ENCODE measurements at places on chromosomes 11 and 22.
A peak's percentile ranks its signal among the peaks of the same experiment; 100 is the strongest.

DNA sequence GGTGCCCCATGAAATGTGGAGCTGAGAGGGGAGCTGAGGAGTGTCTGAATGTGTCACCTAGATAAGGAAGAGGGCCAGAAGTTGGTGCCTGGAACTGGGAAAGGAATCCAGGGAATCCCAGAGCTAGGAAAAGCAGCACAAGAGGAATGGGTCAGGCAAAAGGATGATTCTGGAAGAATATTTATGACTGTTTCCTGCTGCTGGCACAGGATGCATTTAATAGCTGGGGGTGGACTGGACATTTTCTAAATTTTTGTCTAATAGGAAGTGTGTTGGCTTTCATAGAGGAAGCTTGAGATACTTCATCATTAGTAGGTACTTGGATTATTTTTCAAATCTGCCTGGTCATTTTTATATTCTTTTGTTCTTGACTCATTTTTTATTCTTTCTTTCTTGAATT is 17.4 kb upstream of the MRGPRX2 start:
- no peak for DNase-seq

GRCh38 chr11:21534288-21534687 is 658.6 kb upstream of the ANO5 start:
- no peak for DNase-seq

DNA sequence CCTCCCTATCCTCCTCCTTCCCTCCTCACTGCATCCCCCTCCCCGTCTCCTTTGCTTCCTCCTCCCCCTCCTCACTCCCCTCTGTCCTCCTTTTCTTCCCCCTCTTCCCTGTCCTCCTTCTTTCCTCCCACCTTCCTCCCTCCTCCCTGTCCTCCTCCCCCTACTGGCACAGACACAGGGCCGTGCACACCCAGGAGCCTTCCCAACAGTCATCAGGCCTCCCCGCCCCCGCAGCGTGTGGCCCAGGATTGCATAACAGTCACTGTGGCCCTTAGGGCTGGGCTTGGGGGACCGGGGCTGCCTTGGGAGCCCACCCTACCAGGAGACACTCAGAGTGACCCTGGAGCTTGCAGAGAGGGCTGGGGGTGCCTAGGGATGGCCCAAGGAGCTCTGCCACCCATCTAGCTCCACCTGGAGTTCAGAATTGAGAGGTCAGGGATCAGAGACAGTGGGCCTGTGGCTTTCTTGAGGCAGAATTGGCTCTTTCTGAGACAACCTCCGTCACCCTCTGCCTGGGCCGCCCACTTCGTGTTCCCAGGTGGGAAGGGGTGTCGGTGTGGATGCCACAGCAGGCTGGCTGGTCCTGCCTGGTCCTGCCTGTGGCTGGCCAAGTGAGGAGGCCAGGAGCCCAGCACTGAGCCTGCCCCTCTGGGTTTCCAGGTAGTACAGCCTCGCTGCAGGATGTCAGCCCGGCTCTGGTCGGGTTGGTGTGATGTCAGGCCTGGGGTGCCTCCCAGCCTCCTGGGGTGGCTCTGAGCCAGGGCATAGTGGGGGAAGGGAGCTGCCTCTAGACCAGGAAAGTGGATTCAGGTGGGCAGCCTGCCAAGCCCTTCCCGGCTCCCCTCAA is 1.6 kb downstream of the SPI1 start:
- no peak for DNase-seq

DNA sequence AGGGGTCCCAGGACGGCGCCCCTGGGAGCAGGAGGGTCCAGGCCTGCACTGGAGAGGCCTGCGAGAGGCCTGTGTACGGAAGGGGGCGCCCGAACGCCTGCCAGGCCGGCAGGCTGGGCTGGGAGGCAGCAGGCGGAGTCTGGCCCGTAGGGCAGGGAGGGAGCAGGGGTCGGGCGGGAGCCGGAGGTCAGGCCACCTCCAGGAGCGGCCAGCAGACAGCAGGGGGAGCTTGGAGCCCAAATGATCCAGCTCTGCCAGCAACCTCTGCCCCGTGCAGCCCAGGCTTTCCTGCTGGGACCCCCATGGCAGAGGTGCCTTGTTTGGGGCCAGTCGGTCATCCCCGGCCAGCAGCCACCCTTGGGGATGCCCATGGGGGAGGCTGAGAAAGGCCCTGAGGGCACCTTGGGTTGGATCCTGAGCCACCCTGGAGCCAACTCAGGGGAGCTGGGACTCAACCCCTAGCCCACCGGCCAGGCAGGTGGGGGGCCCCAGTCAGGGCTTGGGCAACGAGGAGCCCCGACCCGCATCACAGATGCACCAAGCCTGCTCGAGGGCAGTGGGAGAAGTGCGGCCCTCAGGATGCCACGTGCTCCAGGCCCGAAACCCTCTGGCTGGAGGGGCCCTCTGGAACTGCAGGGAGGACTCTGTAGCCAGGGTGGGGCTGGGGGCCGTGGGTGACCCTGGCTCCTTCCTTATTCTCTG is 9.6 kb upstream of the SYT8 start:
- DNase-seq, result no peak

- DNase-seq, result no peak
Measured at GRCh38 chr11:12840871-12841660, 166.8 kb downstream of the TEAD1 start.

- DNase-seq, result no peak
Measured at GRCh38 chr22:29464581-29464980, 15.4 kb upstream of the NEFH start.

DNA sequence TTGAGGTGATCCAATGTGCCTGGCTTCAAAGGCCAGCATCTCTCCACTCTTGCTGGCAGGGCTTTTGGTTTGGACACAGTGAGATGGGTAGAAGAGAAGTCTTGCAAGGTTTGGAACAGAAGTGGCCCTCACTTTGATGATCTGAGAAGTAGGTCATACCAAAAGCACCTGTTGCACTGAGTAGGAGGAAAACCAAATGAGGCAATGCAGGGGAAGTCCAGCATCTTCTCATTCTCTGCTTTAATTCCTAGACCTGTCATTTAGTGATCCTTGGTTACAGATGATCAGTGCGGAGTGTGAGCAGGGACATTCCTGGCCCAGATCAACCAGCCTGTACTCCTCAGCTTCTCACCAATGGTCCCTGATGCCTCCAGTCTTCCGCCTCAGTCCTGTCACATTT is 990.5 kb downstream of the OPCML start:
- DNase-seq, result no peak

GRCh38 chr11:1388763-1389102 is 1.0 kb upstream of the BRSK2 start:
- DNase-seq, result no peak

DNA sequence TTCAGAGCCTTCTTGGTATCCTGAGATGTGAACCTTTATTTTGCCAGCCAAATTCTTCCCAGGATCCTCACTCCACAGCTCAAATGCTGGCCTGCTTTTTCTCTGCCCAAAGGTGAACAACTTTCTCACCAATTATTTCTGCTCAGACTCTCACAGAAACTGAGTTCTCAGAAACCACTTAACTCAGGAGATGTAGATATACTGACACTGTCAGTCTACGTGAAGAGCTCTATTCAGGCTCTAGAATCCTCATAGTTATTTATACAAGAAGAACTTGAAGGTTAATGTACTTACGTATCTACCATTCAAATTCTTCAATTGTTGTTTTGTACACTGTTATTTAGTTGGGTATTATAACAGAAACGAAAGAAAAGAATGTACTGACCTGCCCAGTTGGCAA is 666.1 kb downstream of the CNTN5 start:
- no peak for DNase-seq

DNA sequence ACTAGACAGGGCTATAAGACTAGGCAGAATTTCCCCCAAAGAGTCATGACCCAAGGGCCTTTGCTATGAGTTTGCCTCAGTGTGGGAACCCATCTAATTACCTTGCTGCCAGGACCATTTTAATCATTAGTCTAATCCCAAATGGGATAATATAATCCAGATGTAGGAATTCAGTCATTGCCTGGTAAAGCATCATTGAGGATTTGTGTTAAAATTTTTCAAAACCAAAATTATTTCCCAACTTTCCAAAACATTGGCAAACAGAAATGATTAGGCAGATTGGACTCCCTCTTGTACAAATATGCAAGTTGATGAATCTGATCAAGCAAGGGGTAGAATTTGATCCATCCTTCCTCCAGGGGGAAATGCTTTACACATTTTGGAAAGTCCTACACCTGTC is 16.2 kb upstream of the MMP13 start:
- DNase-seq, result no peak

DNA sequence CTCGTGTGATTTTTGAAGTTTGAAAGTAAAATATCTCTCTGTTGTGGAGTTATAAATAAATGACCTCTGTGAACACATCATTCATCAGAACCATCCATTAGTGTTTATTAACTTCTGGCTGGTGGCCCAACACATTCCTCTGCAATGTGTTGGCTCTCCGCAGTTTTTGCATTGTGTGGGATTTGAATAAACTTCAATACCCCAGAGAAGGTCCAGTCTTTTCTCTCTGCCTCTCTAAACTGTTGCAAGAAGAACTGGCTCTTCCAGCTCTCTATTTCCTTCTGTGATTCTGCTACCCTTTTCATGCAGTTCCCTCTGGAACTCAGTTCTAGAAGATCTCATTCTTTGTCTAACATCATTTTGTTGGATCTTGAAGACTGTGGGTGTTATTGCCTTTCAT is 125.0 kb upstream of the ARHGAP42 start:
- no peak for DNase-seq

- peak; percentile 57 for DNase-seq
Measured at GRCh38 chr11:61028135-61028729, 56.8 kb downstream of the CD6 start.

DNA sequence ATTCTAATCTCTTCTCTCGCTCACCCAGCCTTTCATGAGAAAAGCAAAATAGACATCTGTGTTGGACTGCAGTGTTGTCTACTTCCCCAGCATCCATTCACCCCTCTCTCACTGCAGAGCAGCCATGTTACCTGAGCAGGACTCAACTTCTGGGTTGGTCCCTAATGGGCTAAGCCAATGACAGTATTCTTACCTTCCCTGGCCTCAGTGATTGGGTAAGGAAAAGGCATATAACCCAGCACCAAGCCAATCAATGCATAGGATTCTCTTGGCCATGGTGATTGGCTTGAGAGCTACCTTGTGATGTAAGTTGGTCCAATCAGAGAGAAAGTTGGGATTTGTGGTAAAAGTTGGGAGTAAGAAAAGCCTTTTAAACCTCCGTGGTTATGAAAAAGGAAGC is 99.8 kb upstream of the NECTIN1 start:
- DNase-seq, result no peak

GRCh38 chr11:8959546-8960166 is 4.6 kb downstream of the TMEM9B start:
- no peak for DNase-seq

DNA sequence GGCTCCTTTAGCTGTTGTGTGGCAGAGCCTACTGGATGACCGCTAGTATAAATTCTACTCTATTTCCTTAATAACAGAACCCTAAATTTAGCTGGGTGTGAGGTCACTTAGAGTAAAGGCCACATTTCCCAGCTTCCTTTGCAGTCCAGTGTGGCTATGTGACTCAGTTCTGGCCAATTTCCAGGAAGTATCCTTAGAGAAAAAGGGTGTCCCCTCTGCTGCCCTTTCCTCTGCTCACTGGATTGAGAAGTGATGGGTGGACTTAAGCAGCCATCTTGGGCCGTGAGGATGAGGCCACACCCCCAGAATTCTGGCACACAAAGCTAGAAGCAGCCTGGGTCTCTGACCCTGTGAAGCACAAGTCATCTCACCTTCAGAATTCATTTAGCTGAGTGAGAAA is 11.7 kb upstream of the RASD2 start:
- no peak for DNase-seq

- DNase-seq, result no peak
Measured at GRCh38 chr11:69892237-69892985, 73.2 kb upstream of the FGF3 start.

DNA sequence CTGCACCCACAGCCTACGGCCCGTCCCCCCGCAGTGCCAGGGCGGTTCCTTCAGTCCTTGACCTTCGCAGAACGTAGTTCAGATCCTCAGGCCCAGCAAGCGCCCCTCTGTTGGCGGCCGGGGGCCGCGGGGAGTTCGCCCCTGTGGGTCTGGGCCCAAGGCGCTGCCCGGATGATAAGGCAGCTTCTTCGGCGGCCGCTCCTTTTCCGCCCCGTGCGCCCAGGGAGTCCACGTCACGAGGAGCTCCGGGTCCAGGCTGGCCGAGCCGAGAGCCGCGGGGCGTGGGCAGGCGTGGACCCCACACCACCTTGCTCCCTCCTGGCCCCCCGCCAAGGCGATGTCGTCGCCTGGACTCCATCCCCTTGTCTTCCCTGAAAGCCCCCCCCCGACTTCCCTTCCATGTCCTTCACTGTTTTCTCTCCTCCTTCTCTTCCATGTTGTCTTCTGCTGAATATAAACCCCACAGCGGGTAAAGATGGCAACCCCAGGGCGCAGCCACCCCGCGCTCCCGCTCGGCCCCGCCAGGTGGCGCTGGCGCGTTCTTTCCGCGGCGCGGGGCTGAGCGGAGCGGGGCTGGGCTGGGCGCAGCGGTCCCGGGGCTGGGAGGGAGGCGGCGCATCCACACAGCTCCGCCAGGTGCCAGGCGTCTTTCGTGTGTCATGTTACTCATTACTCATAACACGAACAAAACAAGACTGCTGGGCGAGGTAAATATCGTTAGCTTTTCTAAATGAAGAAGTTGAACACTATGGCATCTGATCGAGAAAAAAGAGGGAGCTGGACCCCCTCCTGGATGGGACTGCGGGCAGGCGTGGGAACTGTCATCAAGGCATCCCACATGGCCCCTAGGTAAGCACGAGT is 321.0 kb downstream of the NTM start:
- no peak for DNase-seq

DNA sequence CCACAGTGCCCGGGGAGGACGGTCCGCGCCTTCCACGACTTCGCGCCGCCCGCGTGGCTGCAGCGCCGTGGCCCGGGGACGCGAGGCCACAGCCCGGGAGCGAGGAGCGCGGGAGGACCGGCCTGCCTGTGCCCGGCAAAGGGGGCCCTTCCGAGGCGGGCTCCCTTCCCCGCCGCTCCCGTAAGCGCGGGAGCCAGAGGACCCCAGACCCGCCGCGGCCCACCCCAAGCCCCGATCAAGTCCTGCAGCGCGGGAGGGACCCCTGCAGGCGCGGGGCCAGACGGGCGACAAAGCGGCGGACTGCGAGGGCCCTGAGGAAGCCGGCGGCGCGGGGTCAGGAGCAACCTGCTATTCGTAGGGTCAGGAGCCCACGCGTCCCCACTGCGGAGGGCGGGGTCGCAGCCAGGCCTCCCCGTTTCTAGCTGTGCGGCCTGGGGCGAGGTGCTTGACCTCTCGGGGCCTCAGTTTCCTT is 110.3 kb downstream of the WNT7B start:
- DNase-seq, result no peak

DNA sequence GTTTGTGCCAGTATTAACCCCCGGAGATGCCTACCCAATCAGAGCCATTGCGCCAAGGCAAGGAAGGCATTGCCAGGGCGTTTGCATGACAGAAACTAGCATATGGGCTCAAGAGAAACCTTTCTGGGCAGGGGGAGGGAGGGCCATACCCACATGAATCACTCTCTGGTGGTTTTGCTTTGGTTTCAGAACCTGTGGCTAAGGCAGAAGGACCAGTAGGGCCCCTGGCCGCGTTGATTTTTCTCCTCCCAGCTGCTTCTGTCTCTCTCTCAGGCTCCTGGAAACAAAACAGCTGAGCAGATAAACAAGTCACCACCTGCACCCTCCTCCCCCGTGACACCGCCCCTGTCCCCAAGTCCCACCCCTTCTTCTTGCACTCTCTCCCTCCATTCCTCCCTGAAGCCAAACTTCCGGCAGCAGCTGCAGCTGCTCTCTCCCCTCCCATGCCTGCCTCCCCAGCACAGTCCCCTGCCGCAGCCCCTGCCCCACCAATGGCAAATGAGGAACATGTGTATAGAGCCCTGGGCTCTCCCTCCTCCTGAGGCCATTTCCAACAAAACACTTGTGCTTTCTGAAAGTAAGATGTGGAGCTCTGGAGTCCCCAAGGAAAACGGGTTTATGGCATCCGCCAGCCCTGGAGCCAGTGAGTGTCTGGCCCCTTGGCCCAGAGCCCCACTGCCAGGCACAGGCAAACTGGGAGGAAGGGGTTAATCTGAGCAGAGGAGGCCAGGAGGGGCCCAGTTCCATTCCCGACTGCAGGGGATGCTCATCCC is 39.0 kb upstream of the ADA2 start:
- peak; percentile 4 for DNase-seq

All from T-helper 22 cell (primary cell).